ENCODE measurements at places on chromosomes 5 and 9. TPM values are rescaled to one million over a fixed set of nuclear protein-coding genes. Genes with fewer than 3 reads are reported as not detected.

The MUSK gene
- not detected for total RNA-seq

The CCNJL gene
- not detected for total RNA-seq

The BTNL8 gene
- not detected for total RNA-seq

The FAM219A gene
- 11.5 TPM for total RNA-seq

The GPR150 gene
- 1.8 TPM for total RNA-seq

The CARD9 gene
- total RNA-seq = 0.35 TPM

The LRRC19 gene
- not detected for total RNA-seq

The JAKMIP2 gene
- total RNA-seq = 0.35 TPM

The INSL6 gene
- total RNA-seq = not detected

The DNAI1 gene
- total RNA-seq = not detected

The FAM153A gene
- 40.4 TPM for total RNA-seq

Measured in activated naive CD4-positive, alpha-beta T cell treated with anti-CD3 and anti-CD28 coated beads, Interleukin-2, amount 10 ng/mL, durations not matched to agents 5 hours and 36 hours (primary cell).